ENCODE measurements at places on chromosomes 12 and 14.
A peak's percentile ranks its signal among the peaks of the same experiment; 100 is the strongest.

- DNase-seq = no peak
Measured at GRCh38 chr12:31235868-31236395, 90.0 kb downstream of the SINHCAF start.

- peak; percentile 32 for DNase-seq
Measured at GRCh38 chr12:105382771-105383622, 52.5 kb downstream of the C12orf75 start.

DNA sequence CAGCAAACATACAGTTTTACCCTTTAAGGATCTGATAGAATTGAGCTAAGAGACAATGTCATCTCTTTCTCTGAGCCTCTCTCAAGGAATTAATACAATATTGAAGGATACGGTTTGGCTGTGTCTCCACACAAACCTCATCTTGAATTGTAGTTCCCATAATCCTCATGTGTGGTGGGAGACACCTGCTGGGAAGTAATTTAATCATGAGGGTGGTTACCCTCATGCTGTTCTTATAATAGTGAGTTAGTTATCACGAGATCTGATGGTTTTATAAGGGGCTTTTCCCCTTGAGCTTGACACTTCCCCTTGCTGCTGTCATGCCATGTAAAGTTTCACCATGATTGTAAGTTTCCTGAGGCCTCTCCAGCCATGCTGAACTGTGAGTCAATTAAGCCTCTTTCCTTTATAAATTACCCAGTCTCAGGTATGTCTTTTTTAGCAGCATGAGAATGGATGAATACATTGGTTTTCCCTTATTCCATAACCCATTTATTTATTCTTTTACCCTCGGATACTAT lies 47.6 kb downstream of the TMEM30B start:
- DNase-seq = no peak

- DNase-seq = no peak
Measured at GRCh38 chr12:80320121-80320678, 123.8 kb upstream of the PTPRQ start.

DNA sequence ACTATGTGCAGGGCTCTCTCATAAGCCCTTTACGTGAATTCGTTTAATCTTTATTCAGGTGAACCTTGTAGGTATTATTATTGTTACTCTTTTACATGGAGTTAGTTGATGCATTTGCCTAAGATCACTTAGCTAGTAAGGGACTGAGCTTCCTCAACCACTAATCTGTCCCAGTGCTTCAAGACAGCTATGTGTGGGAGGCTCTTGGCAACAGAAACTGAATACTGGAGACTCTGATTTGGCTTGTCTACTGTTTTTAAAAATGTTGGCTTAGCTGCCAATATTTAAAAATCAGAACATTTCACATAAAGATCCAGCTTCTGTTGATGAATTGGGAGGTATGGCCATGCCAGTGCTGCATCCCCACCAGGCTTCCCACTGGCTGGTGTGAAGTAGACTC lies 6.8 kb downstream of the KNTC1 start:
- DNase-seq = no peak

- no peak for DNase-seq
Measured at GRCh38 chr12:1534748-1535147, 59.6 kb downstream of the FBXL14 start.

DNA sequence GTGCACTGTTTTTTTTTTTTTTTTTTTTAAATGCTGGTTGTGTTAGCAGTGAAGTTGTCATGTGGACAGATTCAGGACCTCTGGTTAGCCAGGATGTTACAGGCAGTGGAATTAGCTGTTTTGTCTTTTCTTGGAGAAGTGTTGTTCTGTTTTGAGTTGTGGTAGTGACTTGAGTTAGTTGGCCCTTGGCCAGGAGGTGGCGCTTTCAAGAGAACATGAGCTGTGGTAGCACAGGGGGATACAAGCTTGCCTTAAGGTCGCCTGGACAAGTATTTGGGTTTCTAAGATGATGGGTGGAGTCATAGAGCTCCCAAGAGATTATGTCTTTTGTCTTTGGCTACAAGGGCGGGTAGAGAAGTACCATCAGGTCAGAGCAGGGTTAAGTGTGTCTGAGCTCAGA lies 33.3 kb upstream of the CCDC198 start:
- no peak for DNase-seq

DNA sequence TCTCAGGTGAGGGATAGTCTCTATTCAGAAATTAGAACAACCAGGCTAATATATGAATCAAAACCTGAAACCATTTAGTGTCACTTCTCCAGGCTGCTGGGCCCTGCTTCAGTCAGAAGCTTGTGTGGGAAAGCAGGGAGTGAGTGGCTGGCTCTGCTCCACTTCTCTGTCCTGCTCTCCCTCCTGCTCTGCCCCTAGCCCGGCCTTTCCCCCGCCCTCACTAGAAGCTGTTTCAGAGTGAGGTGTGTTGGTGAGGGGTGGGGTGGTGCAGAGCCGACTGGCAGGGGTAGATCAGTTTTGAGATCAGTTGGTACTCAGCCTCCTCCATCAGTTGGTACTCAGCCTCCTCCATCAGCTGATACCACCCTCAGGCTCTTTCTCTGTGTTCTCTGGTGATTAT lies 7.0 kb upstream of the PPP1R1A start:
- DNase-seq = no peak

GRCh38 chr12:82277582-82277981 lies 80.6 kb downstream of the CCDC59 start:
- no peak for DNase-seq

GRCh38 chr12:31011746-31012566 lies 61.7 kb upstream of the DDX11 start:
- no peak for DNase-seq

- DNase-seq = no peak
Measured at GRCh38 chr14:104931304-104931770, 6.7 kb downstream of the PLD4 start.

DNA sequence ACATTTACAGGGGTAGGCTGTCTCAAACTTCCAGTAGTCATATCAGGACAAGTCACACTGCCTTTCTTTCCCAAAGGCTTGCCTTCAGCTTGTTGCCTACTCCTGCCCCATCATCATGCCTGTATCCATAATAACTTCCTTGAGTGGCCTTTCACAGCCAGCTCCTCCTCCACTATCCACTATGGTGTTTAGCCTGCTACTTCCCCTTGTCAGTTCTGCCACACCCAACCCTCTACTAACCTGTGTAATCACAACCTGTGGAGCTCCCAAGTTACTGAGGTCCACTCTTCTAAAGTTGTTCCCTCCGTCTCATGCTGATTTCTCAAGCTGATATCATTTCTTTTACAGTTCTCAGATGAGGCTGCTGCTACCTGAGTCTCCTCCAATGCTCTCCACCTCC lies 159.9 kb downstream of the BMP4 start:
- no peak for DNase-seq

DNA sequence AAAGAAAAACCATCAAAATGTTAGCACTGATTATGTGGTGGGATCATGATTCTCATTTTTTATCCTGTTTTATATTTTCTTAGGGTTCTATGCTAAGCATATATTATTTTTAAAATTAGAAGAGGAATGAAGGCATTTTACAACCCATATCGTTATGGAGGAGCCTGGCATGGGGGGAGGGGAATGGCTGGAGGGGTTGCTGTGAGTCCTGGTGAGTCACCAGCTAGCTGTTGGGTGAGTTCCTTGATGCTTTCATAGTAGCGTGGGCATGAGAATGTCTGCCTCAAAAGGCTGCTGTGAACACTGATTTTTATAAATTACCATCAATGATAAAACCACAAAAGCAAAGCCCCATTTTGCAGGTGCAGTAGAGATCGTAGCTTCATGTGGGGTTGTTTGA lies 46.9 kb downstream of the C14orf132 start:
- no peak for DNase-seq

- DNase-seq = no peak
Measured at GRCh38 chr12:13090054-13090453, 13.4 kb downstream of the GSG1 start.

GRCh38 chr14:61451491-61451890 lies 130.1 kb downstream of the PRKCH start:
- no peak for DNase-seq

GRCh38 chr12:19200261-19200660 lies 70.7 kb downstream of the PLEKHA5 start:
- no peak for DNase-seq

GRCh38 chr12:91968777-91969171 lies 176.9 kb downstream of the BTG1 start:
- DNase-seq = no peak

DNA sequence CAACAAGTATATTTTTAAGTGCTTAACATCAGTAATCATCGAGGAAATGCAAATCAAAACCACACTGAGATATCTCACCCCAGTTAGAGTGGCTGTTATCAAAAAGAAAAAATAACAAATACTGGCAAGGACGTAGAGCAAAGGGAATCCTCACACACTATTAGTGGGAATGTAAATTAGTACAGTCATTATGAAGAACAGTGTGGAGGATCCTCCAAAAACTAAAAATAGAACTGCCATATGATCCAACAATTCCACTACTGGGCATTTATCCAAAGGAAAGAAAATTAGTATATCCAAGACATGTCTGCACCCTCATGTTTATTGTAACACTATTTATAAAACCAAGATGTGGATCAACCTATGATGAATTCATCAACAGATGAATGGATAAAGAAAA lies 149.0 kb upstream of the PWP1 start:
- no peak for DNase-seq

- no peak for DNase-seq
Measured at GRCh38 chr12:65505386-65506121, 227.1 kb downstream of the MSRB3 start.

DNA sequence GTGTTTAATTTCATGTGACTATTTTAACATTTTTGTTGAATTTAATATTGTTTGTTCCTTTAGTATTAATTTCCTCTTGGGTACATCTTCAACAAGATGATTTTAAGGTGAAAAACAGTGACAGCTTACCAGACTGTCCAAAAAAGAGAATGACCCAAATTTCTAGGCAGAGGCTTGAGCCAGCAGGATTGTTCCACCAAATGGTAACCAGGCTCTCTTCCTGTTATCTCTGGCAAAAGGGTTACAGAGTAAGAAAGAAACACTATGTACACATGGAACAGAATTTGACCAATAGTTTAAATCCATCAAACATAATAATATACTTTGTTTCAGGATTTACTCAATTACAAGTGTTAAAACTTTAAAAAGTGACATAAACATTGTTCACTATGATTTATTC lies 39.0 kb downstream of the YAF2 start:
- DNase-seq = no peak

- DNase-seq = no peak
Measured at GRCh38 chr12:84696908-84697540, 215.6 kb downstream of the SLC6A15 start.

- no peak for DNase-seq
Measured at GRCh38 chr14:104138718-104139459, 502 bp downstream of the KIF26A start.

- peak; percentile 72 for DNase-seq
Measured at GRCh38 chr12:108634341-108634751, 652 bp upstream of the SELPLG start.

GRCh38 chr12:62259631-62259992 lies 592 bp upstream of the USP15 start:
- peak; percentile 53 for DNase-seq

DNA sequence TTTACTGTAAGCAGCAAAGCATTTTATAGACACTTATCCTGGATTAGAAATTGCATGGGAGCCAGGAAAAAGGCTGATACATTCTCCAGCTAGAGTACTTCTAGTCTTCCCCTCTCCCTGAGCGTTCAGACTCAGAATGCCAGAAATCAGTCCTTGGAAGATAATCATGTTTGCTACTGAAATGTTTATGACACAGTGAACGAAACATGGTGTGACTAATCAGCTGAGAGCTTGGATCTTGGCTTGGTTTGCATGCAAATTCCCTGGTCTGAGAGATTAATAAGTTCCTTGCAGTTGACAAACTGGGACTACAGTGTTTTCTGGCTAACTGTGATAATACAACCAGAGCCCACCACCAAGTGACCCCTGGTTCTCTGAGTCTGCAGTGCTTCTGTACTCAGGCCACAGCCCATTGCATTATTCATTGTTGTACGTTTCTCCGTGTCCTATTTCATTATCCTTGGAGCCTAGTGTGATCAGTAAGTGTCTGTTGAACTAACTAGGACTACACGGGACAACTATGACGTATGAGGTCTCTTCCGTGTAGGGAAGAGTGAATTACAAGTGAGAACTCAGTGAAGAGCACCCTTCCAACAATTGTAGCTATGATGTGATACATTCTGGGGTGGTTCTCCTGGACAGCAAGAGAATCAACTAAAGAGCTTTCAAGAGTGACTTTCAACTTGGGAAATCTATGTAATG lies 34.6 kb upstream of the EVL start:
- DNase-seq = no peak

DNA sequence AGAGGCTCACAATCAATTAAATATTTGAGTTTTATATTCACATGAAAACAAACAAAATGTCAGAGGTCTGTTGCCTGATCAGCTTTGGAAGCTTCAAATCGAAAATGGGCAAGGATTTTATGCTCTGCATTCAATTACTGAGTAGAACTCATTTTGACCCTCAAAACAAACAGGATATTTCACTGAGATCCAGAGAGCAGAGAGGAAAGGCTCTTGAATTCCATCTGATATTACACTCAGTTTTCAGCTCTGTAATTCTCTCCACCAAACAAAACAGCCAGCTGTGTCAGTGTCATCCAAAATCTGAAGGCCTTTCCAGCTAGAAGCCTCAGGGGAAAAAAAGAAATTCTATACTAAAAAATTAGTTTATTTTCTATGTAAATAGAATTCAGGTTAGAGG lies 128.6 kb upstream of the FLRT2 start:
- no peak for DNase-seq

DNA sequence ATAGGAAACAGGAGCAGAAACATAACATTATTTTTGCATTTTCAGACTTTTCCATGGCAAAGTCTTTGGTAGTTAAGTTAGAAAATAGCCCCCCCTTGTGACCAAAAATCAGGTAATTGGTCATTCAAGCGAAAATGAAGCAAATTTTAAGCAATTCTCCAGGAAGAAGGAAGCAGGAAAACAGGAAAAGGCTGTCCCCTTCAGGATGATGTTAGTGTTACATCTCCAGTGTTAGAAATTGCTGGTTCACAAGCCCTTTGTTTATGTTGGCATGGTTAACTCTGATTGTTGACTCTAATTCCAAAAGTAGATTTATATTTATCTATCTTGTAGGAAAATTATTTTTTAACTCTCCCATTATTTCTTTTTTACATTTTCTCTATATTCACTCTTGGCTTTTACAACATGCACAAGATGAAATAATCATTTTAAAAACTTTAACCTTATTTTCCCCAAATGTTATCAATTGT lies 18.8 kb upstream of the GAS2L3 start:
- peak; percentile 72 for DNase-seq

DNA sequence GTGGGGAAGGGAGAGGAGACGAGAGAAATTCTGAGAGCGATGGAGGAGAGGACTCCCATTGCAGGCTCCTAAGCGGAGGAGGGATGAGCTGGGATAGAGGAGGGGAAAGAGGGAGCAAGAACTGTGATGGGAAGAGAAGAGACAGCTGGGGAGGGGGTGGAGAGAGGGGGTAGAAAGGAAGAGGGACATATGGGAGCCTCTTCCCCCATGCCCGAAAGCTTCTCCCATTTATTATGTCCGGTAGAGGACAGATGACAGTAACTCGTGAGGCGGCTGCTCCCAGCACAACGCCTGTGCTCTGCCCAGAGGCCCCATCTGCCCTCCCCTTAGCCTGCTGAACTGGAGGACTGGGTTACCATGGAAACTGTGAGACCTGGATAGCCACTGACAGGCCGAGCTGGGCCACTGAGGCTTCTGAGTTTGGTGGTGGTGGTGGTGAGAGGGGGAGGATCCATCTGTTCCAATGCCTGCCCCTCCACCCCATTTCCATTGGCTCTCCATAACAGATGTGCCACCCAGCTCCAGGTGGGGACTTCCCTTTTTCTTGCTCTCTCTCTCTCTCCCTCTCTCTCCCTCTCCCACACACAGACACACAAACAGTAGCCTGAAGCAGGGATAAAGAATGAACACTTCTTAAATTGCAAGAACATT lies 8.3 kb downstream of the CPNE6 start:
- DNase-seq = peak; percentile 16

- no peak for DNase-seq
Measured at GRCh38 chr12:9133216-9133916, 17.6 kb upstream of the A2M start.
